ENCODE measurements at places on chromosomes 4 and X.

DNA sequence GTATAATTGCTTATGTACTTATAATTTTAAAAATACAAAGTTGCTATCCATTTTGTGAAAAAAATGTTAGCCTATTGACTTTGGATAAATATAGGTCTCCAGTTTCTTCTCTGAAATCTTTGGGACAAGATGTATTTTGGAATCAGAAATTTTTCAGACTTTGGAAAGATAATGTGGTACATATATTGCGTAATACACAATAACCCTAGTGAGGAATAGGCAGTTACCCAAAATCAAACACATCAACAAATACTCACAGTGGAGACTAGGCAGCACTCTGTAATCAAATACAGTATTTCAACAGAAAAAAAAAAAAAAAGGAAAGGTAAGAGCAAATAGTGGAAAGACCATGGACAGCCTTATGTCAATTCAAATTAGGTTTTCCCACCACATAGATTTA is 796.8 kb downstream of the ADGRL3 start:
- no peak for DNase-seq

GRCh38 chrX:24498181-24498580 is 33.1 kb downstream of the PDK3 start:
- peak; percentile 6 for DNase-seq

GRCh38 chr4:52657618-52658501 is 1.2 kb downstream of the USP46 start:
- no peak for DNase-seq

- DNase-seq = no peak
Observed at GRCh38 chr4:20046179-20046578, 205.5 kb upstream of the SLIT2 start.

DNA sequence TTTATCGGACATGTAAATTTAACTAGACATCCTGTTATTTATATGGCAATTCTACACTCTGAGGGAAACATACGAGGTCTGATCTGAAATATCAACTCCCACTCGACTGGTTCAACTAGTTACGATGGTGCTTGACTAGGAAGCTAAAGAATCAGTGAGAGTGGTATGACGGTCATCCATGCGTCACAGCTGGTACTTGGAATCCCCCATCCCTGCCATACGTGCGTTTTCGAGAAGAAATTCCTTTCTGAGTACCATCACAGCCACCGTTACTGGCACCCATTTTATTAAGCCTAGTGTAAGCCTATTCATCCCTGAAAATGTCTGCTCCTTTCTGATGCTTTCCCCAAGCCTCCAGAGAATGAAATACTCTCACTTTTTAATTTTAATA is 695 bp upstream of the PIGA start:
- DNase-seq = peak; percentile 12

DNA sequence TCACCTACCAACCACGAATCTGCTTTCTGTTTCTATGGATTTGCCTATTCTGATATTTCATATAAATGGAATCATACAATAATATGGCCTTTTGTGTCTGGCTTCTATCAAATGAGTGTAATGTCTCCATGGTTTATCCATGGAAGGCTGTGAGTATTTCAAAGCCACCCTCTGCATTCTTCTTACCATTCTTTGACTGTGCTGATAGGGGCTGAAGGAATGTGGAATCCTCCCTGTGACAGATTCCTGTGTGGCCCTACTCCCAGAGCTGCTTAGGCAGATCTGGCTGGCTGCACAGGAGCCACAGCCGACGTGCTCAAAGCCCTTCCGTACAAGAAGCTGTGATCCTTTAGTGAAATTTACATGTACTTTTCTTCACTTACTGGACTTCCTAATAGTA is 163.2 kb downstream of the HS6ST2 start:
- DNase-seq = no peak

DNA sequence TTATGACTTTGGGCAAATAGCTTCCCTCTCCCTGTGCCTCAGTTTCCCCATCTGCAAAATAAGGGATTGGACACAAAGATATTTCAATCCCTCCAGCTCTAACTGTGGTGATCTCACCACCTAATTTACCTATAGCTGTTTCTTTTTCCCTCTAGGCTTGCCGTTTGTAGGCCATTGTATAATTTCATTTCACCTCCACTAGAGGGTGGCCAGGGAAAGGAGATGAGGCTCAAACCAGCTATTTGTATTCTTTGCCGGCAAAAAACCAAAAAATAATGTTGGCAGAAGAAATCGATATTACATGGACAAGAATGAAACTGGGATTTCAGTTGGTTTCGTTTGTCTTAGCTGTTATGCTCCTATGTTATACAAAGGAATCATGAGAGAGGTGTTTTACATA is 36.1 kb upstream of the DOCK11 start:
- no peak for DNase-seq

GRCh38 chrX:1555370-1555769 is 18.4 kb upstream of the P2RY8 start:
- no peak for DNase-seq

GRCh38 chrX:17266136-17266535 is 108.9 kb upstream of the NHS start:
- DNase-seq = no peak

GRCh38 chrX:117483950-117484349 is 632.7 kb downstream of the KLHL13 start:
- no peak for DNase-seq

GRCh38 chrX:119389214-119389613 is 9.9 kb upstream of the SLC25A43 start:
- no peak for DNase-seq

- no peak for DNase-seq
Observed at GRCh38 chr4:52037689-52038102, 403 bp downstream of the SGCB start.

GRCh38 chrX:148537556-148538182 is 37.3 kb downstream of the AFF2 start:
- no peak for DNase-seq

DNA sequence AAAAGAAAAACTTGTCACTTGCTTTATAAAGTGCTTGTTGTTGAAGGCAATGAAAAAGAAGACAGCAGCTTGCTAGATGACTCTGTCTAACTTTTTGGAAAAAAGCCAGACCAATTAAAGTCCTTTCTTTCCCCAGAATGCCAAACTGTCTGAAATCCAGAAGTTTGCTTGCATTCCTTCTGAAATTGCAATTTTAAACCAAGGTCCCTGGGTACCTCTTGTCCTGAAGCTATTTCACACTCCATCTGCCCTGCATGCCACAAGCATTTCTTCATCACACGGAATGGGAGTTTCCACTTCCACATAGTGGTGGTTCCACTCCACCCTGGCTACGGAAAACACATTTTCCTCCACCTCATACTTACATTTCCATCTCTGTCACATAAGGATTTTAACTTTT is 101.0 kb downstream of the PAPSS1 start:
- DNase-seq = no peak

DNA sequence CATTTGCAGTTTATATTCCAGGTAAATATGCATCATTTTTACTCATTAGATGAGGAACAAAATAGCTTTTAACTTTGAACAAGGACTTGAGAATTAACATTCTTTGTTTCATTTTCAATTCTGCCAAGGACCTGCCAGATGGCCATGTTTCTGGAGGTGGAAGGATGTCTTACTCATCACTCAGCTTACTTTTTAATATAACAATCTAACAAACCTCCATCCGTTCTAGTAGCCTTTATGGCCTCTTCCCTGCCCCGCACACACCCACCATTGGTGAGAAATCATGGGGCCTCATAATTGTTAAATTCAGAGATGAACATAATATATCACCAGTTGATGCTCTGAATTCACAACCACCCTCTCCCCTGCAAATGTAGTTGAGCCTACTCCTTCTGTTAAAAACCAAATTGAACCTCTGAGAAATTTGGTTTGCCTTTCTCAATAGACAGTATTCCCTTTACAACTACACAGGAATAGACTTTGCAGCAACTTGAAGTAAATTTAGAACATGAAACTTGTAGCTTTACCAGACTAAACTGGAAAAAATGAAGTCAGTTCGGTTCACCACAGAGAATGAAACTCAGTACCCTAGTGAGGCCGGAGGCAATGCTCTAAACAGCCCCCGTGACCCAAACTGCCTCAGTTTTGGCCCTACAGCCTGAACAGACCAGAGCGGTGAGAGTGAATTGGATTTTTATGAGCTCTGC is 50.1 kb upstream of the ACSL4 start:
- DNase-seq = no peak

- no peak for DNase-seq
Observed at GRCh38 chr4:119000400-119000799, 111.7 kb downstream of the SYNPO2 start.

- DNase-seq = no peak
Observed at GRCh38 chrX:77003956-77004355, 443.2 kb upstream of the FGF16 start.

GRCh38 chr4:57369446-57369845 is 259.3 kb upstream of the IGFBP7 start:
- no peak for DNase-seq

- DNase-seq = no peak
Observed at GRCh38 chr4:126604268-126604867, 1028.4 kb upstream of the INTU start.

DNA sequence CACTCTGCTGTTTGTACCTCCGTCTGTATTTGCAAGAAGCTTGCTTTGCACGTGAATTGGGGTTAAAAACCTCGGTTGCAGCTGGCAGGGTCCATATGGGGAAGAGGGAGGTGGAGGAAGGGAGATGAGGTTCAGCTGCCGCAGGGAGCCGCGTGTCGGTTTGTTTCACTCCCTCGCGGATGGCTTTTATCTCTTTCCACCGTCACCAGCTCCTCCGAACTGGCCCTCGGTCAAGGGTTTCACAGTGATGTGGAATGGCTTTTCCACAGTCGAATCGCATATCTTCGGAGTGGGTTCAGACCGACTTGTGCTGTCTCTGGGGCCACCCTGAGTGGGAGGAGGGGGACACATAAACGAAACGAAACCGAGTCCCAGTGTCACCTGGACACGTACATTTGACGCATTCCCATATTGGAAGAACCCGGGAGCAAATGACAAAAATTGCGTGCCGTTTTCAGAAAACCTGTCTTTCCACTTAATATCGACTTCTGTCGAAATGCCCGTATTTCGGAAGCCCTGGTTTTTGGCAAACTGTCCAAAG is 929 bp downstream of the ZBTB33 start:
- no peak for DNase-seq

GRCh38 chr4:8571702-8572685 is 8.2 kb upstream of the GPR78 start:
- no peak for DNase-seq

- no peak for DNase-seq
Observed at GRCh38 chr4:110268790-110269189, 70.4 kb upstream of the ELOVL6 start.

- no peak for DNase-seq
Observed at GRCh38 chr4:109728385-109728784, 1.5 kb downstream of the PLA2G12A start.

DNA sequence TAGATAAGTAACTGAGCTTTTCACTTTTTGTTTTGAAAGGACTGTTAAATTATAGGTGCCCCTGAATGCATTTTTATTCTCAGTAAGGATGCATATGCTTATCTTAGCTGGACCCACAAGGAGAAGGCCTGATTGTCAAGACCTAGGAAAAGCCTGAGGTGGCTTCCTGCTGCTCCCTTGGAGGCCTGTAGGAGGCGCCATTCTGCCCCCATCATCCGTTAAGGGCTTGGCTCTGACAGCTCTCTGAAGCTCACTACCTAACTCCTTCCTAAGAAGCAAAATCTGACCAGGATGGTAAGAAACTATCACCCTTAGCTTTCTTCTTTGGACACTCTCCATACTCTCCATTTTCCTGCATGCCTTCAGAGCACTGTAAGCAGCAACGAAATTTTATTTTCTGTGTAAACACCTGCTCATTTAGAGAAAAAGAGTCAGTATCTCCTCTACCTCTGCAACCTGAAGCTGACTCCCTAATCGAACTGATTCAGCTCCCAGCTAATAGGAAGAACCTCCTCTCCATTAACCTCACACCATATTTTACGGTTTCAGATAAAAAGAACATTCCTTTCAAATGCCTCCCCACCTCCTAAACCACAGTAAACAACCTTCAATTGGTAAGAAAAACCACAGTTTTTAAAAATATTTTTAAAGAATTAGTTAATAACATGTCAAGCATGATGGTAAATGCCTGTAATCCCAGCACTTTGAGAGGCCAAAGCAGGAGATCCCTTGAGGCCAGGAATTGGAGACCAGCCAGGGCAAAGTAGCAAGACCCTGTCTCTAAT is 73.4 kb upstream of the EDNRA start:
- no peak for DNase-seq

DNA sequence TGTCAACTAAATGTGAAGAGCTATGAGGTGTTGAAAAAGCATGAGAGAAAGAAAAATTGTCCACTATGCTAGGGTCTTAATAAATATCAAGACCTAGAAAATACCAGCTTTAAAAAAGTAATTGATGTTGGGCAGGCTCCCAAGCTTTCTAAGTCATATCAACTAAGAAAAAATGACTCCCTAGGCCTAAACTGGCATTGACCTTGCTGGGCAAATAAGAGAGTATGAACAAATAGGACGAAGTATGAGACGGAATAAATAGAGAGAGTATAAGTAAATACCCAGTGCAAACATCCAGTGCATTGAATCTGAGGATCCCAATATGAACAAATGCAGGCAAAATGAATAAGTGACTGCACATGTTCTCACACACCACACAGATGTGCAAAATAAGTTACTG is 3.2 kb downstream of the KDR start:
- no peak for DNase-seq

DNA sequence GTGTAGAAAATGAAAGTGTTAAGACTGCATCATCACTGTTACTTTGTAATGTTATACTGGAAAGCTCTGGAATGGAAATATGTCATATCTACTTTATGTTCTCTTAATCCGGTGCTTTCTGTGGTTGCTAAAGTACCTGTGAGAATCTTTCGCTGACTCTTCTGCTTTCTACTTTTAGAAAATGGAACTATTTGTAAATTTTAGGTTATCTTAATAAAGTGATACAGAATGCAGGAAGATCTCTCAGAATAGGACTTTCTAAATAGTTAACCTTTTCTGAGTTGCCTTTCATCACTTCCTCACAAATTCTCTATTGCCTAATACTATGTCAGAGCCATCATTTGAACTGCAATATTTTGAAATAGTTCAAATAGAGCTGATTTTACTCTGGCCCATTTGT is 69.3 kb downstream of the BMP2K start:
- no peak for DNase-seq

GRCh38 chr4:91087743-91088142 is 960.5 kb downstream of the CCSER1 start:
- no peak for DNase-seq

DNA sequence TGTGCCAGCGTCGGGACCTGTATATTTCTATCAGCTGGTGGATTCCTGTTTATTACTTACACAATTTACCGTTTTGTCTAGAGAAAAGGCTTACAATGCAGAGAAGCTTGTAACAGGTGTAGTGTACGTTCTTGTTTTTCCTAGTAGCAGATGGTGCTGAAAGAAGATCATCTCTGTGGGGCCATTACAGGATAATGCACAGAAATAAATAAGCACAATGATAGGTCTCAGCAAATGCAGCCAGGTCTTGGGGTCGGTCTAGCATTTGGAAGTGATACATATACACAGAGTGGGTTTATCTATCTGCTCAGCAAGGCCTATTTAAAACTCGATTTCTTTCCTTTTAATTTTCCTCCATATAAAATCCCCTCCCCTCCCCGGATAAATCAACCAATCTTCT is 180.9 kb upstream of the LCORL start:
- DNase-seq = no peak

- DNase-seq = no peak
Observed at GRCh38 chr4:38870098-38870808, 2.6 kb downstream of the FAM114A1 start.

- DNase-seq = no peak
Observed at GRCh38 chr4:115852767-115853091, 739.3 kb upstream of the NDST4 start.

Data from activated CD8-positive, alpha-beta memory T cell treated with anti-CD3 and anti-CD28 coated beads for 4 hours (primary cell).